GM13976 (cell line): ENCODE measurements at places on chromosomes 11 and 22.

DNA sequence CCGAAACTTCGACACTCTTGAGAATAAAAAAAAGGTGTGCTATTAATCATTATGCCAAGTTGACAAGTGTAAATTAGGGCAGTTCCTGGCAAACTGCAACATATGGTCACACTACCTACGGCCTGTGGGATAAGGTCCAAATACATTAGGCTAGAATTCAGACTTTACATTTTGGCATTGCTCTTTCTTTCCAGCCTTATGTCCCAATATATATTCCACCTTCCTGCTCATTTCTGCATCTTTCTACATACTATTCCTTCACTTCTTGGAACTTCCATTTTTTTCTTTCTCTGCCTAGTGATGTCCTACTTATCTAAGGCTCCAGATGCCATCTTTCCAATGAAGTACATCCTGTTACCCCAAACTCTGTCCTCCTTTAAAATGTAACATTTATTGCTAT lies 577.2 kb downstream of the LRRC4C start:
- no peak for DNase-seq

DNA sequence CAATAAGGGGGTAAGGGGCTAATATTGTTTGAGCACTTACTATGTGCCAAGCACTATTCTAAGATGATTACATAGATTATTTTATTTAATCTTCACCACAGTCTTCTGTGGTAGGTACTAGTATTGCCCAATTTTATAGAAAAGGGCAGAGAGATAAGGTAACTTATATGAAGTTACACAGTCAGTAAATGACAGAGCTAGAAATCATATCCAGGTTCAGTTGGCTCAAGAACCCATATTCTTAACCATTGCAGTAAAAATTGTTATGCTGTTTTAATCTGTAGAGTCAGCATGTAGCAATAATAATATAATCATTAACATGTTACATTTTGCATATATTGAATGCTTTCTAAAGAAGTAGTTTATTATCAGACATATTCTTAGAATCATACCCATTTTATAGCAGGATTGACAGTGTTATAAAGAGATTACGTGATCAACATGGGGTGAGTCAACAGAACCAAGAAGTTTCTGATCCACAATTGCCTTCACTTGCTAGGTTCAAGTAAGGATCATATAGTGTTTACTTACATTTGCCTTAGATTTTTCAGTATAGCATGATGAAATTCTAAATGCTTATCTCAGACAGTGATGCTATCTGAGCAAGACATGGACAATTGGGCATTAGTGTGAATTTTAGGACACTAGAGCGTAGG lies 46.4 kb downstream of the CSTPP1 start:
- DNase-seq: no peak

GRCh38 chr22:39369586-39369985 lies 19.8 kb downstream of the SYNGR1 start:
- no peak for DNase-seq

GRCh38 chr11:30561691-30562415 lies 24.3 kb downstream of the MPPED2 start:
- no peak for DNase-seq
